ENCODE measurements at places on chromosomes 1 and 21.

- no peak for DNase-seq
Measured at GRCh38 chr1:172185211-172185610, 235.3 kb upstream of the C1orf105 start.

- DNase-seq, result peak; percentile 30
Measured at GRCh38 chr1:63674238-63674864, 81.1 kb downstream of the PGM1 start.

- DNase-seq, result no peak
Measured at GRCh38 chr1:172906778-172907592, 143.8 kb downstream of the TNFSF18 start.

- DNase-seq, result no peak
Measured at GRCh38 chr1:173341307-173341706, 134.2 kb upstream of the TNFSF4 start.

DNA sequence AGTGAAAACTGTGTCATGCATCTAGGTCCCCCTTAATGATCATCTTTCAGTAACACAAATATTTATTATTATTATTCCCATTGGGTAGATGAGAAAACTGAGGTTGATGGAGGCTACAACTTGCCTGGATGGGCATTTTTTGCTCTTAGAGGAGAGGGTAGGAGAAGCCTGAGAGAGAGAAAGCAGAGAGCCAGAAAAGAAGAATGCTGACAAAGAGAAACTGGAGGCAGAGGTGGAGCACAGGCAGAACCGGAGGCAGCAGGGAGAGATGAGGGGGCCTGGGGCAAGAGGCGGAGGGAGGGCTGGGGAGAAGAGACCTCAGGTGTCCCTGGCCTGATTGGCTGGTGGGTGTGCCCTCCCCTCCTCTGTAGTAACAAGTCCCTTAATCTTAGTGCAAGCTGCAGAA is 4.1 kb downstream of the BLACAT1 start:
- no peak for DNase-seq

GRCh38 chr1:244412176-244412575 is 39.5 kb downstream of the ADSS2 start:
- DNase-seq, result no peak

DNA sequence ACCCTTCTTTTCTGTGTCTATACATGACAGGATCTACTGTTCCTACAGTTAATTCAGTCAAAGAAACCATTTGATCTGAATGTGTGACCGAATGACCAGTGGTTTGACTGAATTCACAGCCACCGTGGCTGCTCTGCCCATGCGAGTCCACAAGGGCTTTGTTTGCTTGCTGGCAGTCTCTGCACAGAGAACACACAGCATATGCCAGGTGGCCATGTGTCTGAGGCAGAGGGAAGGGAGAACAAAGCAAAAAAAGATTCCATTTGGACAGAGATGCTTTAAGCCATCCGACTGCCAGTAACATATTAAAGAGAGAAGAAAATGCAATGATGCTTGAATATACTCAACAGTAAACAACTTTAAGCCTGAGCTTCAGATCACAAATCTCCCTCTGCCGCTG is 737.8 kb upstream of the CXADR start:
- DNase-seq, result no peak

- no peak for DNase-seq
Measured at GRCh38 chr21:45886610-45887026, 95.0 kb upstream of the COL6A1 start.

DNA sequence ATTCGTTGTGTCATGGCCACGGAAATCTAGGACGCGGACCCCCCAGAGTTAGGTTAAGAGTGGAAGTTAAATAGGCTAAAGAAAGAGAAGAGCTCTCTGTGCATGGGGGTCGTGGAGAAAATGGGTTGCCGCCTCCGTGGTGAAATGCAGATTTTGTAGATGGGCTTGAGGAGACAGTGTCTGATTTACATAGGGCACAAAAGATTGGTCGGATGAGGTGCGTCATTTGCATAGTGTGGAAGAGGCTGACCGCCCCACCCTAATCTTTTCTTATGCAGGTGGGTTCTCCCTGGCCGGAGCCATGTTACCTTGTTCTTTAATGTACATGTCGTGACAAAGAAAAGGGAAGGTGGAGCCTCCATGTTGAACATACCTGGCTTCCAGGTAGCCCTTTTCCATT is 14.3 kb upstream of the SLC5A9 start:
- no peak for DNase-seq

DNA sequence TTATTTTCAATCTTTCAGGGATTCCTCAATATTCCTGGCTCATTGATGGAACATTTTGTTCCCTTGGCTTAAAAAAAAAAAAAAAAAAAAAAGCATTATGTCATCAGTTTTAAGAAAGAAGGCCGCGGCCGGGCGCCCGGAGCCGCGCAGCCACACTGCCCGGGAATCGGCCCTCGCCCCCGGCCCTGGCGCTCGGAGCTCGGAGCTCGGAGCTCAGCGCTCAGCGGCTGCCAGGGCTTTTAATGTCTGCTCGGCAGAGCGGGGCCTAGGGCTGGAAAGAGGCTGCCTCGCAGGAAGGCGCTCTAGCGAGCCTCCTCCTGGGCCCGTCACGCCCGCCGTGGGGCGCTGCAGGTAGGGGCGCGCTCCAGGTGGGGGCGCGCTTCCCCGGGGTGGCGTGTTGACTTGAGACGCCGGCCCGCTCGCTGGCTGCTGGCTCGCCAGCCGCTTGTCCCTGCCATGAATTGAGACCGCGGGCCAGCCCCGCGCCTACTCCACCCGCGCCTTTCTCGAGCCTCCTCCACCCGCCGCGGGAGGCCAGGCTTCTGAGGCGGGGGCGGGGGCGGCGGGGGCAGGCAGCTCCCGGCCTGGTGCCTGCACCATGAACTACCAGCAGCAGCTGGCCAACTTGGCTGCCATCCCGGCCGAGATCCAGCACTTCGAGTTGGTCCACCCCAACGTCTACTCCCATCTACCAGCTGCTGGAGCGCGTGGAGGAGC is 5.4 kb upstream of the TDRD5 start:
- peak; percentile 52 for DNase-seq

DNA sequence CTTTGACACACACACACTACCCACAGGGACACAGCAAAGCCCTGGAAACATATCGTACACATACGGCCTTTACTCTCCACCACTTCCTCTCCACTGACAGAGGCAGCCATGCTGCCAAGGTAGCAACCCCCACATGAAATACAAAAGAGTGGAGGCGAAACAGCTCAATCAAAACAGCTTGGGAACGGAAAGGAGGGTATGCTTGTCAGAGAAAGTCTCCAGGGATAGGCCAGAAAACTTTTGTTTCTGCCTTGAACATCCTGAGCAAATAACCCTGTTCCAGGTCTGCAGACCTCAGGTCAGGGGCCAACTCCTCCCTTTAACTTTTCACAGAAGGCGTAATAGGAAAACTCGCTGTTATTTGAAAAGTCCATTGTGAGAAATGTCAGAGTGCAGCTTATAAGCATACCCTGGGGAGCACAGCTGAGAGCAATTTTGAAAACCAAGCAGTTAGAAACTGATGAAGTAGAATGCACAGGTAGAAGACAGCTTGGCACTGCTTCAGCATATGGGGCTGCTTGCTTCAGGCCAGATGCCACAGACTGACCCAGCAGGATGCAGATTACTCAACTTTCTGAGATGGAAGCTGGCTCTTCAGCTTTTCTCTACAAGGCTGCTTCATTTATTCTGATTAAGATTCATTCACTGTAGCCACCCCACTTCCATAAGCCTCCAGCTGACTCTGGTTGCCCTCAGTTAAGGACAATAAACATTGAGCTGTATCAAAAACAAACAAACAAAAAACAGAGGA is 18.0 kb downstream of the KIAA0319L start:
- peak; percentile 71 for DNase-seq

DNA sequence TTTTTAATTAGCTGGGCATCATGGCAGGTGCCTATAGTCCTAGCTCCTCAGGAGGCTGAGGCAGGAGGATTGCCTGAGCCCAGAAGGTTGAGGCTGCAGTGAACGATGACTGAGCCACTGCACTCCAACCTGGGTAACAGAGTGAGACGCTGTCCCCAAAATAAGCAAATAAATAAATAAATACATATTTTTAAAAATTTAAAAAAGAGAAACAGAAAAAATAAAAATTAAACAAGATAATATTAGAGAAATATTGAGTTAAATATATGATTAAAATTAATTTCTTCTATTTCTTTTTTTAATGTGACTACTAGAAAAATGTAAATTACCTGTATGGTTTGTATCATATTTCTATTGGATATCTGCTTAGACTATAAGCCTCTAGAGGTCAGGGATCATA is 59.3 kb upstream of the ATP1A1 start:
- no peak for DNase-seq

DNA sequence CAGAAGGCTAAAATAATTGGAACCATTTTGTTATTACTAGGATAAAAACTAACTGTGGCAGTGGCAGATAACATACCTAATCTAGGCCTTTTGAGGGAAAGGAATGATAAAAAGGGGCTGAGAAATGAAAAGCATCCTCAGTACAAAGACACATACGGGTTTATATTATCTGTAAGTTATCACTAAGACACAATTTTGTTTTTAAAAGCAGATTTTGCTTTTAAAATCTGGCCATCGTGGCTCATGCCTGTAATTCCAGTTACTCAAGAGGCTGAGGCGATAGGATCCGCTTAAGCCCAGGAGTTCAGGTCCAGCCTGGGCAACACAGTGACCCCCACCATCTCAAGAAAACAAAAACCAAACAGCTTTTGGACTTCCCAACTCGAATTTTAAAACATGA is 24.8 kb upstream of the HP1BP3 start:
- no peak for DNase-seq

DNA sequence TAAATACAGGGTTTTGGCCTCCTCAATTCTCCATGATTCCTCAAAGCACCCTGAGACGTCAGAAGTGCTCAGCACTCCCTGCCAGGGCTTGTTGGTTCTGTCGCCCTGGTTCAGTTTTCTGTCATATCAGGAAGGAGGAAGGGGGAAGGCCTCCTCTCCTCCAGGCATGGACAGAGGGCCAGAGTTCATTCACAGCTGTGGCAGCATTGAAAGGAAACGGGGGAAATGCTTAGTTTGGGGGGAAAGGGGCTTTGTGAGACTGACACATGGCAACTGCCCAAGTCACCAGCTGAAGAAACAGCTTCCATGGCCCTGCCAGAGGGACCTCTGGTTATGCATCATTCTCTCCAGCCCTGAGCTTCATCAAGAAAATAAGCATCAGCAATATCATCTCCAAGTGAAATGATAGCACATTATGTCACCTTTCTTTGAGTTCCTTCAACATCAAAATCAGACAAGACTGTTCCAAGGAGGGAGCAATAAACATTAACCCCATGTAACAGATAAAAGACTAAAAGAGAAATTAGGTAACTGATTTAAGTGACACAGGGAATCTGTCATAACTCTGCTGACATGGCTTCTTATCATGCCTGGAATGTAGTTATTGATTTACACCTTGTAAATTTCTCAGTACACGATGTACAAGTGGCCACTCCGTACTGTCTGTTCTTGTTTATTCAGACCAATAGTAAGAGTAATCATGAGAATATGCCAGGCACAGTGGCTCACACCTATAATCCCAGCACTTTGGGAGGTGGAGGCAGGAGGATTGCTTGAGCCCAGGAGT is 103.2 kb upstream of the SLC25A33 start:
- no peak for DNase-seq

GRCh38 chr1:69081668-69082067 is 486.1 kb upstream of the LRRC7 start:
- DNase-seq, result no peak

DNA sequence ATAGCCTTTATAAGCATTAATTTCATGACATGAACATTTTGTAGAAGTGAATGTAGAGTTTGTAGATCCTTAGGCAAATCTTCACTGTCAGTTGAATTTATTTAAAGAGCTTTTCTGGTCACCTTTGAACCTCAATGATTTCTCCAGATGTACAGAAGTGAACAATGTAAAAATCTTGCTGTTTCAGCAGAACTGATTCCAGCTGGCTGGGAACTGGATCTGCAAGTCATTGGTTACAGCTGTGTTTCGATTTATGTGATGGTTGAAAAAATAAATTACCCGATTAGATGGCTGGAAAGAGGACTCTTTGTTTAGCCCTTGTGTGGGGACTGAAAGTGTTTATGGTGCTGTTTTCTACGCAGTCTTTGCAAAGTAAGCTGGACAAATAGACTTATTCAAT is 849.8 kb downstream of the USP25 start:
- DNase-seq, result peak; percentile 18

Measured in DMS79 treated with DMSO at 0.1 percent for 48 hours (cell line).